SK-N-SH treated with all-trans-retinoic acid at 6 μM for 48 hours (cell line): ENCODE measurements at places on chromosomes 1 and 21.

DNA sequence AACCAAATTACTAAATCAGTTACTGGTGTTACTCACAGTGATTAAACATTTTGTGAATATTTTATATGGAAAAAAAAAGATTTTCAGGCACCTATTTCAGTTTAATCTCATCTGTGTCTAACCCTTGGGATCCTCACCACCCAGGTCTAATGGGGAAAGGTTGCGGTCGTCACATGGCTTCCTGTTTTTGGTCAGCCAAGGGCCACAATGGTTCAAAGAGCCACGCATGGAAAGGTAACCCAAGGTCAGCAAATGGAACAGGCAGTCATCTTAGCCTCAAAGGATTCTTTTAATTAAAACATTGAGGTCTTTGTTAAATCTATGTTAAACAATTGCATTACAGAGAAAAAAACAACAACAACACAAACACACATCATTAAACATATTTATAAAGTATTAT lies 21.9 kb downstream of the SRSF4 start:
- ATAC-seq: no peak

DNA sequence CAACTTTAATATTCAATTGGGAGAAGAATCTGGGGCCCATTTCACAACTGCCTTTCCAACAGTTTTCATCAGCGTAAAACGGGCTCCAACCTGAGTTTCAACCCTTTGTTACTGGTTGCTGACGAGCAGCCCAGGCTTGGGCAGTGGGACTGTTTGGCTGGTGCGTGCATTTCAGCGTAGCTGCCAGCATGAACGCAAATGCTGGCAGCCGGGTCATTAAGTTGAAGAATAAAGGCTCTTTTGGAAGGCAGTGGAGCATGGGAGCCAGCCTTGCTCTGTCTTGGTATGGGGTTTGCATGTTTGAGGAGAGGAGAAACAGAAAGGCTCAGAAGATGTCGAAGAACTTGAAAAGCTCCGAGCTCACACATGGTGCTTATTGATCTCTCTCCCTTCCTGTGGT lies 40.7 kb downstream of the WDR3 start:
- ATAC-seq: no peak

DNA sequence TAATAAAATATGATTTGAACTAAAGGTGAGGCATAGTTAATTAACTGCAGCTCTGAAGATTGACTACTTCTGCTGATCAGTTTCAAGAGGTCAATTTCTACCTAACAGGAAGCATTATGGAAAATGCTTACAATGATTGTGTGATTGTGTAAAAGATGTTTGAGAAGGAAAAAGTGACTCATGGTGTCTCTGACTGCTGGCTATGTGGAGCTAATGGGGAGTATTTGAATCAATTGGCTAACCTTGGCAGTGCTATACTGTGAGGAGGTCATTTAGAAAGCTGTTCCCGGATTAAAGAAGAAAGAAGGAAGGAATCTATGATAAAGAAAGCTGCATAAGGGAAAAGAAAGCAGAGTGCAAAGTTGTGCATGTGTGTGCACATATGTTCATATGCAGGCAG lies 376.5 kb downstream of the ADGRL2 start:
- ATAC-seq: no peak

DNA sequence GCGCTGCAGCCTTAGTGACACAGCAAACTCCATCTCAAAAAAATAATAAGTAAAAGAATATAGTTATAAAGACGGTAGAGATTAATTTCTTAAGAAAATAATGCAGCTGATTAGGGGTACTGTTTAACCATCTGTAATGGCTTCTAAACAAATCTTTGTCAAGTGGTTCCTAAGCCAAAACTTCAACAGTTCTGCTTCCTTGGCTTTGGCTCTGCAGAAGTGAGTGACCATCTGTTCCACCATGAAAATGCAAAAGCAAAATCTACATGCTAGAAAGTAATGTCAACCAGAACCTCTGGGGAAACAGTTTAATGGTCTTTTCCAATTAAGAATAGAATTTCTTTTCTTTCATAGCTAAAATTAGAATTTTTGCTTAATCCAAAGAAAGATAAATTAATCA lies 8.3 kb upstream of the SH2D5 start:
- no peak for ATAC-seq

- peak; percentile 55 for ATAC-seq
Measured at GRCh38 chr1:223747838-223748335, 35.5 kb downstream of the CAPN2 start.

- no peak for ATAC-seq
Measured at GRCh38 chr1:62800825-62801306, 16.9 kb downstream of the ATG4C start.

GRCh38 chr1:226332947-226333346 lies 24.0 kb upstream of the LIN9 start:
- ATAC-seq: peak; percentile 45; the same call in 2 of the 3 replicates

DNA sequence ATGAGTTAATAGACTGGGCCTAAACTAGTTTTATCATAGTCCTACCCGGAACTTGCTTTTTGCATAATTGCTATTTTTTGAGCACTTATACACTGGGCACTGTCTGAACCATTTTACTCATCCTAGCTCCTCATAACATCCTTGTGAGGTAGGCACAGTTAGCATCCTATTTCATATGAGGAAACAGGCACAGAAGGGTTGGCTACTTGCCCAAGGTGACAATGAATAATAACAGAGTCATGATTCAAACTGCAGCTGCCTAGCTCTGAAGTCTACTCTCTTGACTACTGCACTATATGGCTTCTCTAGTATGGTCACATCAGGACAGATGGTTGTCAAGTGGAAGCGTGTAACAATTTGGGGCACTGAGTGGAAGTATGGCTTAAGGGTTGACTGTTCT lies 18.2 kb upstream of the RC3H1 start:
- peak; percentile 96 for ATAC-seq

GRCh38 chr1:179167418-179167777 lies 62.1 kb downstream of the ABL2 start:
- no peak for ATAC-seq

DNA sequence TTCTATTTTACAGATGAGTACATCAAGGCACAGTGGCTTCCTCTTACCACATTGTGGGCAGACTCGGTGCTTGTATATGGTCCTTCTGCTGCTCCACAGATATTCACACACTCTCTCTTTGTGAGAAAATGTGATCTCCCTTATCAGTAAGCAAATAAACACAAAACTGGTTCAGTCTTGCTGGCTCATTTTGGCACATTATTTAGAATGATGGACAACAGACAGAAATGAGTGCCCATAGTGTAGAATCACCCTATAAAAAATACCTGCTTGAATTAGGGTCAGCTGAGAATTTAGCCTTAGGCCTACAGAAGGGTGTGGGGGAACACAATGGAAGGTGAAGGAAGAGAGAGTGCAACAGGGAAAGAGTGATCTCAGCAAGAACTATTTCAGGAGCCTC lies 423.1 kb downstream of the HLX start:
- ATAC-seq: no peak

DNA sequence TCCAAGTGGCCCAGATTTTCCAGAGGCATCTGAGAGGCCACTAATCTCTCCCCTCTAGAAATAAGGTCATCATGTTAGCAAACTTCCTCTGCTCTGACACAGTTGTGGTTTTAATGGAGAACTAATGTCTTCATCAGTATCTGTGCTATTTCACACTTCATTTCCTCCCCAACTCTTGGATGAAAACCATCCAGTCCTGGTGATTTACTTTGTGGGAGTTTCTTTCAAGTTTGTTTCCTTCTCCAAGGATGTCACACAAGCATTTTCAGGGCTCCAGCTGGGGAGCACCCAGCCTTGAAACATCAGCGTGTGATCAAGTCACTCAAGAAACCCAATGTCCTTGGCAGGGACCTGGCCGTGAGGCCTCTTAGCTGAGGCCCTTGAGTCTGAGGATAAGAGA lies 38.8 kb downstream of the TBX15 start:
- ATAC-seq: no peak

DNA sequence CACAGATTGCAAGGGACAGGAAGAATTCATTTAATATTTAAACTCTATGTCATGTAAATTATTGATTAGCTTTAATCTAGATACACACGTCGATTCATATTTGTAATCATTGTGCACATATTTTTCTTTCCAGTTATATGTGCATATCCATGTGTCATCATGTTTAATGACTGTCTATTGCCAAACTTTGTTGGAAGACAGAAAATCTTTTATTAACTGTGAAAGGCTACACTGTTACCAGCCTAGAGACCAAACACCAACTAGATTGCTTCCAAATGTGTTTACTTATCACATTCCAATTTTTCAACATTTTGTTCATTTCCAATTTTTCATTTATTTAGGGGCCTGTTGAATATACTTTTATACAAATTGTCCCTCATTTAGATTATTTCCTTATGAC lies 43.2 kb upstream of the CACHD1 start:
- no peak for ATAC-seq

- ATAC-seq: no peak
Measured at GRCh38 chr1:3312310-3312897, 142.1 kb upstream of the ARHGEF16 start.

DNA sequence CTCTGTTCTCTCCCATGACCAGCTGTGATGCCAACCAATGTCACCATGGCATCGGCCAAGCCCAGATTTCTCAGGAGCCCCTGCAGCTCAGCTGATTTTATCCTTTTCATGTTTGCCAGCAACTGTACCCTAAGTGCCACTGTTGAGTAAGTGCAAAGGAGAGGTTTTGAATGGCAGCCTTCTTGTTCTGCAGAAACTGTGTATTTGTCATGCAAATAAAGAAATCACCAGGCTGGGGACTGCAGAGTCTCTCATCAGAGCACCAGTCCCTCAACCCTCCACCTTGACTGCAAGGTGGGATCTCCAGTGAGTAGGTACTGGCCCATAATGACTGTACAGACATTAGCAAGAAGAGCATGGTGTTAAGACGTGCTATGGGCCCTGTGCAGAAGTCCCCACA lies 26.6 kb downstream of the C8B start:
- no peak for ATAC-seq

GRCh38 chr1:235881930-235882700 lies 15.4 kb upstream of the LYST start:
- ATAC-seq: no peak

DNA sequence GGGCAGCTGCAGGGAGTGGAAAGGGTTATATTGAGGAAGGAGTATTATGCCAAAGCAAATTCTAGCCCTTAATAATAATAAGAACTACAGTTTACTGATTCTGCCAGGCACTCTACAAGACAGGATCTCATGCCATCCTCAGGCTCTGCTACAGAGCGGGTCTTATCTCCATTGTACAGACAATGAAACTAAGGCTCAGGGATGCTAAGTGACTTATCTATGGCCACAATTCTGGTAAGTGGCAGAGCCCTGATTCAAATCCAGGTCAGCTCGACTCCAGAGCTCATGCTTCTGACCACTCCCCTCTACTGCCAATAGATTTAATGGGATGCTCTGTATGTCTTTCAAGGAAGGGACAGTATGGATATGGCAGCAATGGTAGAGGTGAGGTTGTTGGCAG lies 146.1 kb upstream of the CD34 start:
- no peak for ATAC-seq

GRCh38 chr1:117388328-117388727 lies 21.1 kb downstream of the MAN1A2 start:
- ATAC-seq: no peak

DNA sequence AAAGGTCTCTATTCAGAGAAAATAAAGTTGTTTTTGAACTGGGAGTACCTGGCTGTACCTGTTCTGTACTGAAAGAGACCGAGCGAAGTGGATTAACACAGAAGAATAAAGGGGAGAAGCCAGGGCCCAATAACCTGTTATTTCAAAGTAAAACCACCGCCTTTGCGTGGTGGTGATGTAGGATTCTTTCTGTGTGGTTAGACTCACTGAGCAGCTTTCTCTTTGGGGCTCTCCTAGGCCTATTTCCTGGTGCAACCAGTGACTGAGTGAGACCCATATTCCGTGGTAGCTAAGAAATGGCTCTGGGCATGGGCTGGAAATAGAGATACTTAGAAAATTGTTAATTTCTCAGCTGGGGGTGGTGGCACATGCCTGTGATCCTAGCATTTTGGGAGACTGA lies 99.9 kb downstream of the XCL2 start:
- ATAC-seq: no peak

DNA sequence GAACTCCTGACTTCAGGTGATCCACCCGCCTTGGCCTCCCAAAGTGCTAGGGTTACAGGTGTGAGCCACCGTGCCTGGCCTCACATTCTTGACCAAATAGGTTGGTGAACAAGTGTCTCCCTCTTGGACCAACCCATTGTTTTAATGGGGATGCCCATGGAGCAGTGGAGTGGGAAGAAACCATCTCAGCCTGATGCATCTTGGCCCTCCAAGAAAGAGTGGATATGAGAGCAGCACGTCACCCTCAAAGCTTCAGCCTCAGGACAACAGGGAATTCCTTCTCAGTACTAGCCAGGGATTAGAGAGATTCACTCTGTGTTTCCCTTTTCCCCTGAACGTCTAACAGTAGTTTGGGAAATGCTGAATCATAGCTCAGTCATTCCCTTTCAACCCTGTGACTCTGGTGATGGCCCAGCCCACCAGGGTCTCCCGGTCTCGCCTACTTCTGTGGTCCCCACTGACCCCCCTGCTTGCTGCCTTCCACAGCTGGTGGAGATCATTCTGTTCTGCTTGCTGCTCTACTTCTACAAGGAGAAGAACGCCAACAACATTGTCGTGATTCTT lies 37.4 kb downstream of the NIPAL3 start:
- ATAC-seq: no peak

DNA sequence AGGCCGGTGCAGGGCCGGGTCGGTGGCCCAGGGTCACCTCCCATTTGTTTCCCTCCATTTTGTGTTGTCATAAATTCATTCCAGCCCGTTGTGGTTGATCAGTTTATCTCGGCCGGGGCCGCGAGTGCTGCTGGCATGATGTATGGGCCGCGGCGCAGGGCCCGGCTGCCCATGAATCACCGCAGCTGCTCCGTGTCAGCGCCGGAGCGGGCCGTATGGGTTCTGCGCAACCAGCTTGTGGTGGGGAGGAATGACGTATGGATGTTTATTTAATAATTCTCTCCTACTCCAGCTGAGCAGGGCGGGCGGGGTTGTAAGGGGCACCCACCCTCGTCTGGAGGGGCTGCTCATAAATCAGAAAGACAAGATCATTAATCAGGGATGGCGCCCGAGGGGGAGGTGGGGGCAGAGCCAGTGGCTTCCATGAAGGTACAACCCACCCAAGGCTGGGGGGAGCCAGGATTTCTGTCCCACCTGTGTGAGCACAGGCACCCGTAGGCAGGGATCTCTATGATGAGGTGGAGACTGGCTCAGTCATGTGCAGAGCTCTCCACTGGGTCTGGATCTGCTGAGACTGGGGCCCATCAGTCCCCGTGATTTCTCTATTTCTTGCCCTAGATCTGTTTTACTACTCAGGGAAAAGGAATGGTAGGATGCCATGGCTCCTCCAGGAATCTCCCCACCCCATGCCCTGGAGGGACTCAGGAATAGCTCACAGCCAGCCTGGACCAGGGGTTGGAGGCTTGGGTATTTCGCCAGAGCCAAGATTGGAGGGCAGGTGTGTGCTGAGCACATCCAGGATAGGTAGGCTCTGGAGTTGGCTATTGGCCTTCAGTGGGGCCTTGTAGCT lies 27.8 kb downstream of the TMEM53 start:
- ATAC-seq: no peak

DNA sequence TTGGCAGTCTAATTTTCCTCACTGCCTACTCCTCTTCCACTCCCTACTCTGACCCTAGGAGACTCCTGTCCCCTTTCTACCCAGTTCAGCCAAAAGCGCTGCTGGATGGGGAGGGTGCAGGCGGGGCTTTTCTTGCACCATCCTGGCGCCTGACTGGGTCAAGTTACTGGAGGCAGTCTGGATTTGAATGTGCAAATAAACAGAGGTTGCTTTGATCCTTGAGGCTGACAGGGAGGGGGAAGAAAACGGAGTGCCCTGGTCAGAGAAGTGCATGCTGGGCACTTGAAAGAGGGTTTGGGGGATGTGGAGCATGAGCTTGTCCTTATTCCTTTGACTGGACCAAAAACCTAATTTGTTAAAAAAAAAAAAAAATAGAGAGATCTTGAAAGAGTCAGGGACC lies 76.8 kb upstream of the SOX13 start:
- ATAC-seq: no peak
